Right renal pelvis (tissue), 4 donors: ENCODE measurements at places on chromosomes 2 and 18. TPM values are rescaled to one million over a fixed set of nuclear protein-coding genes. Genes with fewer than 3 reads are reported as not detected.

DNA sequence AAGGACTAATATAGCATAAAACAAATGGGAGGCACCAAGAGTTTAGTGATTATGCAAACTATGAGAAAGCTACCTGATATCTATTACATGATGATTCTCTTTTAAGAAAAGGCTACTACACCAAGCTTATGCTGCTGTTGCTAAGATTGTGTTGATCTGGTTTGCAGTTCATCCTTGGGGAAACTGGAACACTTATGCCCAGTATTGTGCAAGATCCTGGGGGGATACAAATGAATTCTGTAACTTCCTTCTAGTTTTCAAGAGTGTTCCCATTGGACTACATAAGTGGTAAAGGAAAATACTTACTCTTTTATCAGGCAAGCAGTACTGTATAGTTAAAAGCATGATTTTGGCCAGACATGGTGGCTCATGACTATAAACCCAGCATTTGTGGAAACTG lies 3.1 kb upstream of the NMI start:
- no peak for DNase-seq

- no peak for DNase-seq
Observed at GRCh38 chr18:25669741-25670140, 317.8 kb upstream of the ZNF521 start.

- DNase-seq, result no peak
Observed at GRCh38 chr18:24043403-24043802, 28.8 kb downstream of the TTC39C start.

DNA sequence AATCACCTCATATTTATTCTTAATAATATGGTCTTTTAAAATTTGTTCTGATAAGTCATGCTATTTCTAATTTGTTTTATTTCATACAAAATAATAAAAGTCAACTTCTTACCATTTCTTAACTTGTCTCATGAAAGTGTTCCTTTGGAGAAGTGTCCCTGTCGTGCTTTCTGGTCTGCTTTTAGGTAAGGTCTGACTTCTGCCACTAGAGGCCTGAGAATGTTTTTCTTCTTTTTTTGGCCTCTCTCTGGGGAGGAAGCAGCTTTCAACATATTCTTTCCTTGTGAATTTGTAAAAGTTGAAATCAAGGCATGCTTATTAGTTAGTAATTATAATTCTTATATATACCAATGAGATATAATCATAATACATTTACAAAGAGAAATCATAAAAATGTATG lies 39.4 kb downstream of the MAP2 start:
- no peak for DNase-seq

Gene PLGLB2
- 2.0 TPM for polyA plus RNA-seq

Gene DAW1
- 0.67 TPM for polyA plus RNA-seq

Gene SESTD1
- polyA plus RNA-seq, result 74.7 TPM
